Sigmoid colon (tissue), 7 donors: ENCODE measurements at places on chromosomes 5 and 9. TPM values are rescaled to one million over a fixed set of nuclear protein-coding genes. Genes with fewer than 3 reads are reported as not detected.

DNA sequence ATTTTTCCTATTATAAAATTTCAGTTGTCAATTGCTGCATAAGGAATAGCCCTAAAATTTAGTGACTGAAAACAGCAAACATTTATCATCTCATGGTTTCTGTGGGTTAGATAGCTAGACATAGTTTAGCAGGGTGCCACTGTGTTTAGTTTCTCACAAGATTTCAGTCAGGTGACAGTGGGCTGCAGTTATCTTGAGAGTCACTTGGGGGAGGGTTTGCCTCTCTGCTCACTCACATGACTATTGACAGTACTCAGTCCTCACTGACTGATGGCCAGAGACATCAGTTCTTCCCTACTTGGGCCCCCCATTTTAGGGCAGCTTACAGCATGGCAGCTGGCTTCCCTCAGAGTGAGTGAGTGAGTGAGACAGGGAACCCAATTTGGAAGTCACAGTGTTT, 42.0 kb downstream of the PBX3 start:
- no peak for DNase-seq

DNA sequence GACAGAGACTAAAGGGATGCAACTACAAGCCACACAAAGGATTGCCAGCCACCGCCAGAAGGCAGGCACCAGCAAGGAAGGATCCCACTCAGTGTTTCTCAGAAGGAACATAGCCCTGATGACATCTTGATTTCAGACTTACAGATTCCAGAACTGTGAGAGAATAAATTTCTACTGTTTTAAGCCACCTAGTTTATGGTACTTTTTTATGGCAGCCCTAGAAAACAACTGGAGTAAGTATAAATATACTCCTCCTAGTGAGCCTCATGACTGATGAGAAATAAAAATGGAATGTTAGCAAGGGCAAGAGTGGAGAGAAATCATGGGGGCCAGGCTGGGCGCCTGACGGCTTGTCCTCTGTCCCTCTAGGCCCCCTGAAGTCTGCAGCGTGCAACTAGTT, 307.3 kb downstream of the PIK3R1 start:
- DNase-seq = no peak

DNA sequence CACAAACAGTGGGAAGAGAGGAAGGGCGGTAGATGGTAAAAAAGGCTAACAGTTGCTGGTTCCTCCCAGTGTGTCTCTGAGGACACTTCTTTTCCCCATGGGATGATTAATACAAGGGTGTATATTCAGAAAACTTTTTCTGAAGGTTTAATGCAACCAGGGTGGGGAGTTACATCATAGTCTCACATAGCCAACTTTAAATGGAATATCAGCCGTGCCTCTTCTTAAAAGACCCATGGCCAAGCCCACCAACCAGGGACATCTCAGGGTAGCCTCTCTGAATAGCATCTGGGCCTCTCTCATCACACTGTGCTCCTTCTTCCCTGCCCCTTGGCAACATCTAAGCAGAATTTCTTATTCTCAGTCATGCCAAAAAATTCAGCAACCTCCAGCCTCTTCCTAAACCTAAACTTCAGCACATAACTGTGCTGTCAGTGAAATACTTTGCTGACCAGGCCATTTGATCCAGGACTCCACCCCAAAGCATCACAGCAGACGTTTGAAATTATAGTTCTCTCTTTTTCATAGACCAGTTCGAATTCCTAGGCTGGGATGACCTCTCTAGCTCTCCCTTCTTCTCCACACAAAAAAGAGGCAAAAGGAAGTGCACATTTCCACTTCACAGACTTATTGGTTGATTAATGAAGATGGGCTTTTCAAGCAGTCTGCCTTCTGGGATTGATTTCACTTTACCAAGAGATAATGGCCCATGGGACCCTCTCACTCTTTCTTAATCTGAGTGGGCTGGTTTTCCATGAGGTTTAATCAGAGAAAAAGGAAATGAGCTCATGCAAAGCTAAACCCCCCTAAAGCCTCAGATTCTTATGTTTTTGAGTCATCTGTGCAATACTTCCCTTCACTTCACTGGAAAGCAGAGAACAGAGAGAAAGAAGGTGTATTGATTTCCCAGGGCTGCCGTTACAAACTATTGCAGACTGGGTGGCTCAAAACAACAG, 85.1 kb upstream of the RAI14 start:
- DNase-seq = no peak

- DNase-seq = peak; percentile 68
Observed at GRCh38 chr9:113011911-113012381, at the start of gene ZNF883. Gene ZNF883, minus strand, starts transcription at chr9:113012192.

Gene WNK2
- polyA plus RNA-seq = 19.0 TPM

DNA sequence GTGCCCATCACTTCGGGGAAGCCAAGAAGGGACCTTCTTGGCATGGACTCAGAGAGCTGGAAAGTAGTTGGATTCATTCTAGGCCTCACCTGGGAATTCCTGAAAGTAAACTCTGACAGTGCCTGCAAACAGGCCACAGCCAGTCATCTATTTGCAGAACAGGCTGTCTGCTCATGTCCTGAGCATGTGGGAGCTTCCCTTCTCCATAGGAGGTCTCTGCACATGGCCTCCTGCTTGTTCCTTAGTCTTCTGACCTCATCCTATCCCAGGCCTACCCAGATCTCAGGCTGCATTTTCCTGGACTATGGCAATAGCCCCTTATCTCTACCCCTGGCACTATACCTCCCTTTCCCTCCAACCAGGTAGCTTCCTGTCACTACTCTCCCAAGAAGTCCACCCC, 67.2 kb upstream of the FSTL4 start:
- peak; percentile 6 for DNase-seq

- no peak for DNase-seq
Observed at GRCh38 chr9:108811944-108812343, 43.8 kb downstream of the ACTL7B start.

Gene SLC34A1
- polyA plus RNA-seq = not detected

- peak; percentile 50 for DNase-seq
Observed at GRCh38 chr9:137969008-137969407, 91.4 kb downstream of the CACNA1B start.

DNA sequence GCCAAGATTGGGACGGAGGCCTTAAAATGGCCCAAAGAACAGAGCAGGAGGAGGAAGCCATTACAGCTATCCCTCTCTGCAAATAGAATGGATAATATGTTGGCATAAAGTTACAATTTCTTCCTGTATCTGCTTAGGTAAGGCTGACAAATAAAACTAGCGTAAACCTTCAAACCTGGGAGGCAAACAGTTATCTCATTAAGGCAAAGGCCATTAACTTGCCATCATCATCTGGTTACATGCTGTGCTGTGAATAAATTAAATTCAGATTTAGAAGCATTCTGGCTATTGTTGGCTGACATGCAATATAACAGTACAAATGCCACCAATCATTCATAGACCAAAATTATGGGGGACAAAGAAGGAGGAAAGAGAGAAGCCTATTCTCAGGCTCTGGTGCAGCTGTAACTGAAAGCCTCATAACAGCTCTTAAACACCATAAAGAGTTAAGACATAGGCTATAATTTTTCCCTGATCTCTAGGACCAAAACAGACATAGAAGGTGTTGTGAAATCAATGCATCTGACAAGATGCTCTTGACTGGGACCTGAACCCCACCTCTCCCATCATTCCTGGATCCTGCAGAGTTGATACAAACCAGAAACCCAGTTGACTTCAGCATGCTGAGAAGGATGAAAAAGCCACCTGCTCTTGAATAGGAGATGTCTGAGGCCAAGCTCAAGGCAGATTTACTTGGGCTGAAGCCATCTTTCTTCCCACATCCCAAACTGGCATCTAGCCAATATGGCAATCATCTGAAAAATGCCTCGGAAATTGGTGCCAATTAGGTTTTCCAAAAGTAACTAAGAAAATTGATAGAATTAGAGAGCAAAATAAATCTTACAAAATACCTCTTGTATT, 62.5 kb downstream of the PLCXD3 start:
- DNase-seq = no peak

GRCh38 chr9:133715295-133715865, 22.8 kb downstream of the SARDH start:
- peak; percentile 58 for DNase-seq

DNA sequence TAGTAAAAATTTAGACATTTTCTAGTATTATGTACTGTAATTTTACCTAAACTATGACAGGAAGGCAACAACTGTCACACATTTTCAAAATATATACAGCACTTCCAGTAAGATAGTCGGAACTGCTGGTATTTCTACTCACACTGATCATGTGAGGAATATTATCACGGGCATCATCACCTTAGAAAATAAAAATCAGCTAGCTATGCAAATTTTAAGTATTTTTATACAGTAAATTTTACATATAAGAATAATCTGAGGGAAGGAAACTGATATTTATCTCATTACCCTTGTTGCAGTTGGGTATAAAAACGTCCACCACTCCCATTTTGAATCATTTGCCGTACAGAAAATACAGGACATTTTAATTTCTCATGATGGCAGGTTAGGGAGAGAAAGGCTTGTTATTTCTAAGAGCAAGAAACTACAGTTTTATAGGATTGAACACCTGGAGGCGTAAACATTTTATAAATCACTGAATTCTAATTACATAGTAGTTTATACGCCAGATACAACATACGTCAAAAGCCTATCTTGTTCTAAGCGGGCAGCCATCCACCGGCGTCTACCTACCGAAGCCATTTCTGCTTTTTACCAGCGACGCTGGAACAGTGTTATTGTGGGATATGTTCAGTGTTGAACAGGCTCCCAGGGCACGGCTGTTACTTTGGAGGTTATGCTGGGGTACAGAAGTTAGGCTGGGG, 729 bp upstream of the TNPO1 start:
- no peak for DNase-seq
